ENCODE measurements at places on chromosomes 6 and 20.
A peak's percentile ranks its signal among the peaks of the same experiment; 100 is the strongest.

DNA sequence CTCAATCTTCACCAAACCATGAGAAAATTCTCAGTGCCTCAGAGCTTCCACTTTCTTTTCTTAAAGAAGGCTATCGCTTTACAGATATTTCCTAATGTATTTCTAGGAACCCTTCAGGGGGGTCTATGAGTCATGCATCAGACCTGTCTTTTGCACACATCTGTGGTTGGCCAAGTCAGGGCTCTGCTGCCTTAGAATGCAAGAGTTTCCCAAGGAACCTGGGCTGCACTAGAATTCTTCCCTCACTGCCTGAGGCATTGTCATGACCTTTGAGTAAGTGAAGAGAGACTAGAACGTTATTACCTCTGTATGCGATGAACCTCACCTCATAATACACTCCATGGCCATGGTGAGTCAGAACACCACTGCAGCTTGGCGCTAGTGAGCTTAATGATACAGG lies 365.0 kb upstream of the ID4 start:
- DNase-seq: no peak

DNA sequence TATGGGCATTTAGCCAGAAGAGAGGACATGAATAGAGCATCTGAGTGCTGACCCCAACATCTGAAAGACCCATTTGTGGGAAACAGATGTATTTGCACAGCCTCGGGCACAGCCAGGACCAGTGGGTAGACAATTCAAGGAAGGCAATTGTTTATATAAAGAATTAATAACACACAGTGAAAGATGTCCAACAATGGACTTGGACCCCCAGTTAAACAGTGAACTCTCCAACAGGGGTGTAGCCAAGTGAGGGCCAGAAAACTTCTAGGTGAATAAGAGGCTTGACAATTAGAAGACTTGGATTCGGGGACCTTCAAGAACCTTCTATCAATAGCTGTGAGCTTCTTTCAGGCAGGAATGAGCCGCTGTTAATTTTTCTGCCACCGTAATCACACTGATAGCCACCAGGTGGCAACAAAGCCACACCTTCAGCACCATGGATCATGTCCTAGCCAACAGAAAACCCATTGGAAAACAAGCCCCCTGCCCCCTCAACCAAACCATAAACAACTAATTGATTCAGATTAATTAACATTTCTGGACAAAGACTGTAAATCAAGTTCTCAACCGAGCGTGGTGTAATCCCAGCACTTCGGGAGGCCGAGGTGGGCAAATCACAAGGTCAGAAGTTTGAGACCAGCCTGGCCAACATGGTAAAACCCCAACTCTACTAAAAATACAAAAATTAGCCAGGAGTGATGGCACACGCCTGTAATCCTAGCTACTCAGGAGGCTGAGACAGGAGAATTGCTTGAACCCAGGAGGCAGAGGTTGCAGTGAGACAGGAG lies 8.8 kb upstream of the SRSF6 start:
- DNase-seq: peak; percentile 13

DNA sequence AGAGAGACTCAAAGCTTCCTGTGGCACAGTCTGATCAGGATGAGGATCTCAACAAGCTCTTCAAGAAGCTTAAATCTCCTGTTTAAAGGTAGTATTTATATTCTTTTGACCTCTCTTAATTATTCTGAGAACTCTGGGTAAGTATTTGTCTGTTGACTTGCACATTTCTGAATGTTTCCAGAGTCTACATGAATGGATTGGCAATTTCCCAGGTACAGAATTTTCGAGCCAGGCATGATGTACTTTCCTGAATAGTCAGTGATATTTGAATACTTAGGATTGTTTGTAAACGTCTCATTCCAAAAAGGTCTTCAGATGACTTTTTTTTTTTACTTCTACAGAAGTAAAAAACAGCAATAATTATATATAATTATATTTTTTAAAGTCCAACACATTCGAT lies 293.4 kb downstream of the TBC1D32 start:
- DNase-seq: no peak

- DNase-seq: no peak
Observed at GRCh38 chr20:37903317-37904007, 535 bp downstream of the VSTM2L start.

DNA sequence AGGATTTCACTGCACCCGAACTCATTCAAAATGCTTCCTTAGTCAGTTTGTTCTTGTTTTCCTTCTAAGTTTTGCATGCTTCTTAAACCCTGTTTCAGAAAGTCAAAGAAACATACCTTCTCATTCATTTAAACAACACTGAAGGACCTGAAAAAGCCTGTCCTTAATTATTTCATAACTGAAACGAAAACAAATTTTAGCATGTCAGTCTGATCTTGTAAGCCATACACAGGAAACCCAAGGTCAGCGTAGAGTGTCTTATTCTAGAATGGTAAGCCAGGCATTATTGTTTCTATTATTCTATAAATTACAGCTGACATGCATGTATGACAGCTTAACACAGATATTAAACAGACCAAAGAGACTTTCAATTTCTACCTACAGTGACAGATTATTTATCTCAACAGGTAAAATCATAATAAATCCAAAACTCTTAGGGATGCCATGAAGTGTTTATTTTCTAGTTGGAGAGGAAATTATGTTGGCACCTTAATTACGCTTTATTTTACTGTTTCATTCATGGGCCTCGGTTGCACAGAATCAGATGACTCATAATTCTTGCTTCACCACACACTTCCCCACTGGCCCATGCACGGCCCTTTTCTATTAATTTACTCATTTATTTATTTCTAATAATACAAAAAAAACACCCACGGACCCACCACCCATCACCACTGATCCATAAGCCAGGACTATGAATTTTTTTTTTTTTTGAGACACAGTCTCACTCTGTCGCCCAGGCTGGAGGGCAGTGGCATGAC lies 39.3 kb upstream of the DUSP22 start:
- no peak for DNase-seq

DNA sequence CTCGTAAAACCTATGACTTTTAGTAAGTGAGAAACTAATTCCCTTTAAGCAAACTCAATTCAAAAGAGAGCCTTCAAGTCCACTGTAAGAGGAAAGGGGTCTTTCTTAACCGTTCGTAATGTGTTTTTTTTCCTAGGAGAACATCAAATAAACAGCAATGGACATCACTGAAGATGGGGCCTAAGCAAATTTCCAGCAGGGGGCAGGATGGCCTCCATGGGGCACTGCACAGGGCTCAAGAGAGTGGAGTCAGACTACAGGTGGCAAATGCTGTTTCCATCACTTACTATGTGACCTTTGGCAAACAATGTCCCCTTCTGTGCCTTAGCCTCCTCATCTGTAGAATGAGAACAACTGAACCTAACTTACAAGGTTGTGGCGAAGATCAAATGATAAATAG lies 88.7 kb downstream of the ARHGAP18 start:
- peak; percentile 18 for DNase-seq

- DNase-seq: no peak
Observed at GRCh38 chr6:93238632-93239031, 180.7 kb downstream of the EPHA7 start.

DNA sequence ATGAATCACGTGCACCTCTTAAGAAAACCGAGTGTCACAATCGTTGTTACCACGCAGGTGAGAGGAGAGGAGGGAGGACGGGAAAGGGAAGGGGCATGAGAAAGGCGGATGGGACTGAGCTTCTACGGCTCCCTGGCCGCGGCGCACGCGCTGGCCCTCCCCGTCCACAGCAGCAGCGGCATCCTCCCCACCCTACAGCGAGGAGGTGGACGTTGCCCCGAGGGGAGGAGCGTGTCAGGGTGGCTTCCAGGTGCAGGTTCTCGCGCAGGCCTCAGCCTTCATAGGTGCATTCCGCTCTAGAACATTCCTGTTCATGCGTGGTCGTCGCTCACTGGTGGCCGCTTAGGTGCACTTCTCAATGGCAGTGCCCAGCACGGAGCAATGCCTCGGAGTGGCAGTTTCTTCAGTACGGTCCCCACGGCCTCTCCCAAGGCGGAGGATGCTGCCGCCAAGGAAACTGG lies 29.7 kb upstream of the AFDN start:
- no peak for DNase-seq

- no peak for DNase-seq
Observed at GRCh38 chr6:11791354-11792107, 12.9 kb upstream of the ADTRP start.

GRCh38 chr6:98644063-98644462 lies 190.3 kb upstream of the POU3F2 start:
- DNase-seq: no peak

- no peak for DNase-seq
Observed at GRCh38 chr20:48156951-48157700, 371.8 kb upstream of the SULF2 start.

- no peak for DNase-seq
Observed at GRCh38 chr6:146359131-146359530, 184.5 kb upstream of the RAB32 start.

DNA sequence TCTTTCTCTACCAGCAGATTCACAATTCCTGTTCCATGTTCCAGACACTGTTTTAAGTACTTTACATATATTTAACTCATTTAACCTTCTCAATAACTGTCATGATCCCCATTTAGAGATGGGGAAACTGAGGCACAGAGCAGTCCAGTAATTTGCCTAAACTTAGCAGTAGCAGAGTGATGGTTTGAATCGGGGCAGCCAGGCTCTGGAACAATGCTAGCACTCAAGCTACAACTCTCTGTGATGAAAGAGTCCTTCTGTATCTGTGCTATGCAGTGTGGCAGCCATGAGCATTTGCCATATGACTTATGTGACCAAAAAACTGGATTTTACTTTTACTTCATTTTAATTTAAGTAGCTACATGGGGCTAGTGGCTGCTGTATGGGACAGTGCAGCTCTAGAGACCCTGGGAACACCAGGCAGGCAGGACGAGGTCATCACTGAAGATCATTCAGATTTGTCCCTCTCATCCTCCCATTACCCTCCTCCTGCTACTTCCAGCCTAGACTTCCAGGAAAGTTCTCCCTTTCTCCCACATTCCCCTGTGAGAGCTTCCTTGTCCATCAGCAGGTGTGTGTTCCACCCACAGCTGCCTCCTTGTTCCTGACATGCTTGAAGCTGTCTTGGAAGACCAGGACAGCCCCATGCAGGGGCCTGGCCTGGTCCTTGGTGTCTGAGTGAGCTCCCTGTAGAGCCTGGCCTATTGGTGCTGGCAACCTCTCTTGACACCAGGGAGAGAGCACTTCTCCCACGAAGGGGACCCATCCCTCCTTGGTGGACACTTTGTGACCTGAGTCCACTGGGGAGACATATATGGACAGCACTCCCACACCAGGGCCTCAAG lies 157.0 kb downstream of the MRPL14 start:
- DNase-seq: no peak

- no peak for DNase-seq
Observed at GRCh38 chr6:1810880-1811279, 201.2 kb downstream of the FOXC1 start.

- DNase-seq: no peak
Observed at GRCh38 chr6:5871296-5871695, 135.4 kb downstream of the NRN1 start.
